ENCODE measurements at places on chromosomes 12 and 14.

DNA sequence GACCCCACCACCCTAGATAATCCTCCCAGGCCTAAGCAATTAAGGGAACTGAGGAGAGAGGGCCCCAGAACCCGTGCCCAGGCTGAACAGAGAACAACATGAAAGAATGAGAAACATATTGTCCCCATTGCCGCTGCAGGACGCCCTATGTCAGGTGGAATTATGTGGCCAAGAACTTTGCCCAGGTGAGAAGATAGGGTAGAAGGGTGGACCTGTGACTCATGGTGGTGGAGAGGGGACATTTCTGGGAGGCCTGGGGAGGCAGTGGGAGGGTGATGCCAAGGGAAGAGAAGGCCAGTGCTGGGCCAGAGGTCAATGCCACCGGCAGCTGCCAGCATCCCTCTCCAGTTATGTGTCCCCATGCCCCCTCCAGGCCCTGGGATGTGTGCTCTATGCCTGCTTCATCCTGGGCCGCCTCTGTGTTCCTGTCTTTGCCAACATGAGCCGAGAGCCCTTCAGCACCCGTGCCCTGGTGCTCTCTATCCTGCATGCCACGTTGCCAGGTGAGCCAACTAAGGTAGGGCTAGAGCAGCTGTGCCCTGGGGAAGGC lies 15.5 kb downstream of the SOAT2 start:
- no peak for DNase-seq

DNA sequence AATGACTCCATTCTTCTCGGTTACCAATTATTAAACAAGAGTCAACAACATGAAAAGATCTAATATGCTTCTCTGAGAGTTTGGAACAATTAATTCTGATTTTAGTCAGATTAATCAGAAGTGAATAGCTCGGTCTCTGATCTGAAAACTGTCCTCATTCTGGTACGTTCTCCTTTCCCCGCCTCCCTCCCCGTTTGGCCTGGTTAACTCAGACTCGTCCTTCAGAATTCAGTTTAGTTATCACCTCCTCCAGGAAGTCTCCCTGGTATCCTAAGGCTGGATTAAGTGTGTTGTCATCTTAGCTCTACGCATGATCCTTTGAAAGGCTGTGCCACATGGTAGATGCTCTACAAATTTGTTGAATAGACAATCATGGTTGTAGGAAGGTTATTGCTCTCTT lies 22.2 kb downstream of the MAP4K5 start:
- DNase-seq, result no peak

DNA sequence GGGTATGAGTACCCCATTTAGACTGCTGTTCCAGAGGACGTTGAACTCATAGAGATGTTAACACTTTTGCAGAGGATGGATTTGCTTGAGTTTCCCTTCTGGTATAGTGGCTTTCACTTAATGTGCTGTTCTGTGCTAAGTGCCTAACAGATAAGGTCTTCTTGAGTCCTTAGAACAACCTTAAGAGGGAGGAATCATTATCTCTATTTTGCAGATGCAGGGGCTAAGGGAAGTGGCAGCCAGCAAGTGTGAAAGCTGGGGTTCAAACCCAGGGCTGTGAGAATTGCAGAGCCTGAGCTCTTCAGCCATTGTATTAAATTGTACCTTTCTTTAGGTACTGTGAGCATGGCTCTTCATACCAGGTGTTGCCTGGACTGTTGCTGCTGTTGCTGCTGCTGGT lies 122.1 kb upstream of the NRXN3 start:
- DNase-seq, result no peak

- peak; percentile 43 for DNase-seq
These were observed 158.9 kb downstream of the FBXL14 start for GRCh38 chr12:1435456-1435855.

- peak; percentile 76 for DNase-seq
These were observed 217.8 kb upstream of the NPAS3 start for GRCh38 chr14:32720927-32721326.

GRCh38 chr14:23366426-23366921 lies 1.5 kb upstream of the EFS start:
- peak; percentile 79 for DNase-seq

GRCh38 chr14:65250162-65250495 lies 147.8 kb upstream of the MAX start:
- DNase-seq, result no peak

DNA sequence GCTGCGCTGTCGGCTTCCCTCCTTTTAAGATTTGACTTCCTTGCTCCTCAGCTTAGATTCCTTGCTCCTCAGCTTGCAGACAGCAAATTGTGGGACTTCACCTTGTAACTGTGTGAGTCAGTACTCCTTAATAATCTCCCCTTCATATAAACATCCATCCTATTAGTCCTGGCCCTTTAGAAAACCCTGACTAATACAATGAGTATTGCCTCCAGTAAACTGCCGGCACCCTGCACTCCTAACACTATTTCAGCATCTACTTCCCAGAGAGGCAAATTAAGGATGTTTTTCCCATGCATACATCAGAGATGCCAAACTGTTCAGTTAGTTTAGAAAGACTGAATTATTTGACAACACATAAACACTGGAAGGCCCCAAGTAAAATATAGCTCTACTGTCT lies 611.3 kb upstream of the TMEM132C start:
- peak; percentile 98 for DNase-seq

DNA sequence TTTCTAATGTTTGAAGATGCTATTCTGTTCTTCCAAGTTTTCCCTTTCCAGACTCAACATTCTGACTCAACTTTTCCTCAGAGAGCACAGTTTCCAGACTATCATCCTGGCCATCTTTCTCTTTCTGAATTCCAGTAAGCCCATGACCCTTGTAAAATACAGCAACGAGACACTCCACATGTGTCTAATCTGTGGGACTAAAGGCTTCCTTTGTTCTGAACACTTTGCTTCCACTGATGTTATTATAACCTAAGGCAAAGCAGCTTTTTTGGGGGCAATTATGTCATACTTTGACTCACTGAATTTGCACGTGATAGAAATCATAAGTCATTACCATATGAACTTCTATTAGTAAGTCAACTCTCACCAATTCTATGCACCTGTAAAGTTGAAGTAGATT lies 6.3 kb upstream of the ART4 start:
- peak; percentile 91 for DNase-seq

DNA sequence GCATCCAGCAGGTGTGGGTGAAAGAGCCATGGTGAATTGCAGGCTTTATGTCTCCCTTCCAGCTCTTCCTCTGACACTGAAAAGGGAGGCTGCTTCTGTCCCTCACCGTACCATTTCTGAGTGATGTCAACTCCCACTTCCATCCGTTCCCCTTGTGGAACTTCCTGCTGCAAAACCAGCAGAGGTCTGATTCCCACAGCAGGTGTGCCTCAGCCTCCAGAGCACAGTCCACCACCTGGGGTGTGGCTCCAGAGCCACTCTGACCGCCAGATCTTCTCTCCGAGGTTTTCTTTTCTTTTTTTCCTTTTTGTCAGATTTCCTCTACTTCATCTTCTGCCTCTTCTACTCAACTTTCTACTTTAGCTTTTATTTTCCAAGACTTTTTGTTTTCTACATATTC lies 62.7 kb downstream of the CDC42BPB start:
- DNase-seq, result no peak

DNA sequence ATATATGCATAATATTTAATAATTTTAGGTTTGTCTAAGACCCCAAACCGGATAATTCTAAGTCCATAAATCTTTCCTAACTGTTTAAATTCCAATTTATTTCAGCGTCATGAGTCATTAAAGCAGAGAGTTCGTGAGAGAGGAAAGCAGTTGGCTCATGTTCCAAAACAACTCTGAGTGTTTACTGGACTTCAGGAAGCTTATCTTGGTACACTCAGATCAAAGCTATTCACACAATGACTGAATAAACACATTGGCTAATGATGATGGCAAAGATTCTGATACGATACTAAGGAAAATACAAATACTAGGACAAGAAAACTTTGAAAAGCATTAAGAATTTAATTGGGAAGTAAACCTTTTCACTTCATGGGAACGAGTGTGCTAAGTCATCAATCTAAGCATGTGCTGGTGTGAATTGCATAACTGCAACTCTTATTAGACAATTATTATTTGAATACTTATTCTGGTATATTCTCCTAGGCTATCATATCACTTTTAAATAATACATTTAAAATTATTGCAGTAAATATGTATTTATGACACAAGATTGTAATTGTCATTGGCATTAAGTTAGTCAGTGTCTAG lies 34.8 kb upstream of the CLEC14A start:
- DNase-seq, result peak; percentile 95

DNA sequence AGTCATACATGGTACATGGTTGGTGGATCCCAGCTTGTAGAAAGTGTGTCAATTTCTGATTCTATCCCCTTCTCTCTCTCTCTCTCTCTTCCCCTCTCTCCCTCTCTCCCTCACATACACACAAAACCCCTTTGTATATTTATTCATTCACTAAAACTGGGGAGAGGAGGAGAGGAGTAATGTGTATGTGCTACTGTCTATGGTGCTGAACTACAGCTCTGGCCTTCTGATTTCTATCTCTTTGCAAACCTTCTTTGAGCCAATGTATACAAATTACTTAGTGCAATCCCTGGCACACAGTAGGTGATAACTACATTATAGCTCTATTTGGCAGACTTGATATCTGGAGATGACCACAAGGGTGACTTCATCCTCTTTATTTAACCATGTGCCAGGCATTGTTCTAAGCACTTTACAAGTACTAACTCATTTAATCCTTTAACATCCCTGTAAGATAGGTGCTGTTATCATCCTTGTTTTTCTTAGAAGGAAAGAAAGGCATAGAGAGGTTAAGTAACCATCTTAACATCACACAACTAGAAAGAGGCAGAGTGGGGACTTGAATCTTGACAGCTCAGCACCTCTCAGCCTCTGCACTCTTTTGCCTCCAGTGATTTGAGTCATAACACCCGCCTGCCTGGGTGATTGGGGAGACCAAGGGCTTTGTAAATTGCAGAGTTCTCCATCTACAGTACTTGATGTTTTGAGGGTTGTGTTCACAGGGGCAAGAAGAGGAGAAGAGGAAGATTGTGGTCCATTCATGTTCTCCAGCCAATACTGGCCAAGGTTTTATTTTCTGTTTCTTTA lies 21.3 kb downstream of the RPH3A start:
- DNase-seq, result no peak

- DNase-seq, result no peak
These were observed 20.4 kb upstream of the TMEM179 start for GRCh38 chr14:104624939-104625338.

- no peak for DNase-seq
These were observed 39.4 kb upstream of the BBS10 start for GRCh38 chr12:76387614-76388013.

DNA sequence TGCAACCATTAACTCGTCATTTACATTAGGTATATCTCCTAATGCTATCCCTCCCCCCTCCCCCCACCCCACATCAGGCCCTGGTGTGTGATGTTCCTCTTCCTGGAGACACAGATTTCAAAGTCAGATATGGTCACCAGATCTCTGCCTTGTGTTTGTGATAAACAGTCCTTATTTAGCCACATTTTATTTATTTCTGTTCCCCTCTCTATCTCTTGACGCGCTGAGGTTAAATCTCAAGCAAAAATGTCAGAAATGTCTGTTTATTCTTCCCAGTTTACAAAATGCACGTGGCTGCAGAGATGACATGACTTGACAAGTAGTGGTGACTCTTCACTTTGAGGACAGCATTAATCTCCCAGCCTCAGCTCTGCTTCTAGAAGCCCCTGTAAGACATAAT lies 11.5 kb upstream of the RASSF3 start:
- no peak for DNase-seq

DNA sequence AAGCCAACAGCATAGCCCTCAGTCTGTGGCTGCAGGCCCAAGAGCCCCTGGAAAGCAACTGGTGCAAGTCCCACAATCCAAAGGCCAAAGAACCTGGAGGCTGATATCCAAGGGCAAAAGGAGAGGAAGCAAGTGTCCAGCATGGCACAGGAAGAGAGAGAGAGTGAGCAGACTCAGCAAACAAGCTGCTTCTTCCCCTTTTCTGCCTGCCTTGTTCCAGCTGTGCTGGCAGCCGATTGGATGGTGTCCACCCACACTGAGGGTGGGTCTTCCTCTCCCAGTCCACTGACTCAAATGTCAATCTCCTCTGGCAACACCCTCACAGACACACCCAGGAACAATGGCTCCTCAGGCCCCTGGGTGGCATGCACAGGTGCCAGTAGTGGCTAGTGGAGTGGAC lies 33.5 kb downstream of the SMCO2 start:
- no peak for DNase-seq

- DNase-seq, result peak; percentile 94
These were observed 20.0 kb upstream of the KITLG start for GRCh38 chr12:88600272-88600671.

- DNase-seq, result no peak
These were observed 953.5 kb upstream of the MDGA2 start for GRCh38 chr14:48628870-48629269.

- DNase-seq, result peak; percentile 32
These were observed 143.1 kb upstream of the MYL2 start for GRCh38 chr12:111063295-111064026.

DNA sequence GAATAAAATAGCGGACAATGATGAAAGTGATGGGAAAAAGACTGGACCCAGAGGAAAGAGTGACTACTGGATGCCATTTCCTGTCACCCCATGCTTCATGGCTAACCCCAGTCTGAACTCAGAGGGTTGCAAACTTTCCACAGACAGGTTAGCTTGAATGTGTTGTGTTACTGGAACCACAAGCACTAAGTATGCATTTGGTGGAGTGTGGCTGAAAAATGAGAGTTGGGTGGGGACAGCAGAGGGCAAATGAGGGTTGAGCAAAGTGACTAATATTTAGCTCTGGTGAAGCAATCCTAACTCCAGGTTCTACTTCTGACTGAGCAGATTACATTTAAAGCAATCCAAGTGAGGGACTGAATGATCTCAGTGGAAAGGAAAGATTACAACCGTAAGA lies 1.6 kb downstream of the SLC16A7 start:
- DNase-seq, result peak; percentile 94

GRCh38 chr12:52208424-52209165 lies 16.8 kb upstream of the KRT80 start:
- no peak for DNase-seq

- DNase-seq, result peak; percentile 24
These were observed 17.5 kb downstream of the DYRK4 start for GRCh38 chr12:4579305-4580102.

- peak; percentile 82 for DNase-seq
These were observed 363.4 kb downstream of the NUAK1 start for GRCh38 chr12:105775343-105775742.

GRCh38 chr12:62435303-62436163 lies 31.1 kb upstream of the MON2 start:
- peak; percentile 65 for DNase-seq

GRCh38 chr14:97271451-97271960 lies 474.3 kb downstream of the VRK1 start:
- no peak for DNase-seq

- DNase-seq, result peak; percentile 18
These were observed 62.9 kb downstream of the GLRX5 start for GRCh38 chr14:95597784-95598211.

GRCh38 chr14:102733326-102733725 lies 43.9 kb upstream of the TRAF3 start:
- no peak for DNase-seq

DNA sequence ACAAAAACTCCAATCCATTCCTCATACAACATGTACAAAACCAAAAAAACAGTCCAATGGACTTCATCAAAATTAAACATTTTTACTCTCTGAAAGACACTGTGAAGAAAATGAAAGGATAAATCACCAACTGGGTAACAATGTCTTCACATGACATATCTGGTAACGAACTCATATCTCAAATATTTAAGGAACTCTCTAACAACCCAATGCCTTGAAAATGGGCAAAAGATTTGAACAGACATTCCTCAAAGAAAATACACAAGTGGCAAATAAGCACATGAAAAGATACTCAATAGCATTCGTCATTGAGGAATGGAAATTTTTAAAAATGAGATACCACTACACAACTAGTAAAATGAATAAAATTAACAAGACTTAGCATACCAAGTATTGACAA lies 198.7 kb upstream of the RASSF8 start:
- peak; percentile 81 for DNase-seq
